ENCODE measurements at places on chromosomes 7 and 10.

GRCh38 chr7:2721842-2722241 is 33.8 kb downstream of the AMZ1 start:
- no peak for DNase-seq

- DNase-seq = no peak
These were observed 73.4 kb downstream of the CAV1 start for GRCh38 chr7:116598278-116598677.

GRCh38 chr7:110017405-110017804 is 1073.5 kb upstream of the LRRN3 start:
- DNase-seq = no peak

DNA sequence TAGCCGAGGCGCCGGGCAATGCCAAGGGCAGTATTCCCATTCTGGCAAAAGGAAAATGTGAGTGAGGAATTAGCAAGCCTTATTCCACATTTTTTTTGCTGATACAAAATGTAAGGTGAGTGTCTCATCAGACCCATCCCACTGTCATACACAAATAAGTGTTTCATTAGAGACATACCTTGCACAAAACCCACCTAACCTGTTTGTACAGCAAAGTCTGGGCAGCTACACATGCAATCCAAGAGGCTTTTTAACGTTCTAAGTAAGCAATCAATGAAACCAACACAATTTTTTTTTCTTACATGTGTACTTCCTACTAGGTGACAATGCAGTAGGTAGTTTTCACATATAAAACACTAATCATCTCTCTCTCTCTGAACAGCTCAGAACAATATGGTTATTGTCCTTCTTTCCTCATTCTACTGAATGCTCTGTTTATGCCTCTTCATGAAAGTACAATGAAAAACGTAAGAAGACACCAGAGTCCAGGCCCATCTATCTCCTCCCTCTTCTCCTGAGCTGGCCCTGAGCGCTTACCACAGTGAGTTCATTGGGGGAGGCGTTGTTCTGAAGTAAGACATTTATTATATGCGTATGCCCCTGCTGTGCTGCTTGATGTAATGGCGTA is 217.2 kb downstream of the ANK3 start:
- no peak for DNase-seq

DNA sequence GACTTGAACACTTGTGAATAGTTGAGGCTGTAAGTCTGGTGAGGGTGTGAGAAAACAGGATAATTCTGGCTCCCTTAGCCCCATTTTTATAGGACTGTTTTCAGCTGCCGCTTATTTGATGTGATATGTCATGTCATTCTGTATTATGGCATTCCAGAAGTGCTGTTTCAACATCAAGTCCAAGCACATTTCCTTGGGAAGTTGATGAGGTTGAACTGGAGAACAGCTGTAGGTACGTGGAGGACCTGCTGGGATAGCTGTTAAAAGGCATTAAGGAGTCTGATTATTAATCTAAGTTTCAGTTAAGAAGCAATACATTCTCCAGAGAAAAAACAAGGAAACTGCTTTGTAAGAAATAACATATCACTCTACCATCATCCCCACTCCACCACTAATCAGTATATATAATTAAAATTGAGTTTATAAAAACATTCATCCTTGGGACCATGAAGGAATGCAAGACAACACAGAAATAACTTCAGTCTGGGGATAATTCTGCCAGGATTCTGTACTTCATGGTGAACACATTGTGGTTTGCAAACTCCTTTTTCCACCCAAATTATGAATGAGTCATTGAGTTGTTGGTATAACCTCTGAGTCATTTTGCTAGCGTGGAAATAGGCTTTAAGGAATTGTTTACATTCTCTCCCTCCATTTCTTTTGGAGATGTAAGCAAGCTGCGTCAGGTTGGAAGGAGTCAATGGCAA is 39.9 kb upstream of the TMEM229A start:
- DNase-seq = no peak

GRCh38 chr7:116249969-116250553 is 39.7 kb downstream of the TES start:
- DNase-seq = no peak

DNA sequence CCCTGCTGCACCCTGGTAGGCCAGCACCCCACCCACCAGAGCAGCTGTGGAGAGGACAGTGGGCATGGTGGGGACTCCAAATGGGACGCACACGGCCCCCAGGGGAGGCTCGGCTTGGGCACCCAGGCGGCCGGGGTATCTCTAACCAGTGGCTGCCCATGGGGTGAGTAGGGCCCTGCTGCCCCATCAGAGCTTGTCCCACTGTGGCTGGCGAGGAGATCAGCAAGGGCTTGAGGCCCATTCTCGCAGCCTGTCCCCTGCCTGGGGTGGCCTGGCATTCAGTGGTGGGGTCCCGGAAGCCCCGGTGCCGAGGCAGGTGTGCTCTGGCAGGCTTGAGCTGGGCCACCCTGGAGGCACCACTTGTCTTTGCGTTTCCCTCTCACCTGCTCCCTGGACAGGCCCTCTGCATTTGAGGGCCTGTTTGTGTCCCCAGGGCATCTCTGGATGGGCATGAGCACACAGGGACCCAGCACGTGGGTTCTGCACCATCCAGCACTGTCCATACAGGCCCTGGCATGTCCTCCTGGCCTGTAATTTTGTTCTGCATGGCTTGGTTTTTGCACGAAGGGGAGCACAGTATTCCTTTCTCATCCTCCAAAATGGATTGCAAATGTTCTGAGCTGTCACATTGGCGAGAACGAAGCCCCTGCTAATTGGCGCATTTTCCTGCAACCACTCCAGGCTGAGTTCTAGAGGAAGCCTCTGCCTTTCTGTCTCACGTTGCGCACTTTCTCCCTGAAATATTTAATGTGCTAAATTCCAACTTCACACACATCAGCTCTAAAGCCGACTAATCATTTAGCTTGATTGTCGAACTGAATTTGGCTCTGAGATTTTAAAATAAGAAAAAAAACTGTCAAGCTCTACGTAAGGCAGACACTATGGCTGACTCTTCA is 27.2 kb downstream of the PWWP2B start:
- DNase-seq = no peak

- no peak for DNase-seq
These were observed 28.9 kb upstream of the STK17A start for GRCh38 chr7:43553999-43554398.

DNA sequence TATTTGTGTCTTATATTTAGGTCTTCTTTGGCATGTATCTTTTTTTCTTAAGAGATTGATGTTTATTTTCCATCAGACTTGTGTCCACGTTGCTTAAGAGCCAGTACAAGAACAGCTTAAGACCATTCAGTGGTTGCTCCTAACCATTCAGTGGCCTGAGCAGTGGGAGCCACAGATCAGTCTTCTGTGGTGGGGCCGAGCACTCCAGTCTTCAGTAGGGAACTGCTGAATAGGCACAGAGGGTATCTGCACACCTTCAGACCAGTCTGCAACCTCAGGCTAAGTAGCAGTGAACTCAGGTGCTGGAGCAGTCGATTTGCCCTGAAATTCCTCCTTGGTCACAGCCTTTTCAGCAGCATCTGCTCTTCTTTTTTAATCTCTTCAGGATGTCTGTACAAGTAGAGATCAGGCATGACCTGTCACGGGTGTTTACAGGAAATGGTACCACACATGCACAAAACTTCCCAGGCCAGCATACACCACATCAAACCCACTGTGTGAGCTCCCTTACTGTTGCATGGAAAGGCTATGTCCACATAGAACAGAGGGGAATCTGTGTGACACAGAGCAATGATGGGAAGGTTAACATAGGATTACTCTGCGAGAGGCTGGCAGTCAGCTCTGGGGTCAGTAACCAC is 51.5 kb downstream of the FAM107B start:
- DNase-seq = no peak

GRCh38 chr10:7605565-7606295 is 61.0 kb downstream of the ITIH5 start:
- DNase-seq = no peak

DNA sequence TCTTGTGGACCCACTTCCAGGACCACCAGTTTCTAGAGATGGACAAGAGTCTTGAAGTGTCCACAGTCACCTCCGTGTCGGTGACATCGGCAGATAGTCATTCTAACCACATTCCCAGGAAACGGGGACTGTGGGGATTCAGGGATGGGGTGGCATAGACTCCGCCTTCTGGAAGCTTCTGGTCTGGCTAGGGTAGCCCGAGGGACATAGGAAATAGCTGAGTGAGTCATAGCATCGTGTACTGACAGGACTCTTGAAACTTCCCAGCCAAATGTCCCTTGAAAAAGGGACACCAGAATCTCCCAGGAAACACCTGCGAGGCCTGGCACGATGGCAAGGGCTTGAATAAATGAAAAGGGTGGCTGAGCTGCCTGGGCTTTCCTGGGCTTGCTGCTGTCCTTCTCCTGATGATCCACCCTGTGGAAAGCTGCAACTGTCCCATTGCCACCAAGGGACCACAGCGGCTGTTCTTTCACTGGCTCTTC is 84.1 kb upstream of the LRRC4 start:
- no peak for DNase-seq

DNA sequence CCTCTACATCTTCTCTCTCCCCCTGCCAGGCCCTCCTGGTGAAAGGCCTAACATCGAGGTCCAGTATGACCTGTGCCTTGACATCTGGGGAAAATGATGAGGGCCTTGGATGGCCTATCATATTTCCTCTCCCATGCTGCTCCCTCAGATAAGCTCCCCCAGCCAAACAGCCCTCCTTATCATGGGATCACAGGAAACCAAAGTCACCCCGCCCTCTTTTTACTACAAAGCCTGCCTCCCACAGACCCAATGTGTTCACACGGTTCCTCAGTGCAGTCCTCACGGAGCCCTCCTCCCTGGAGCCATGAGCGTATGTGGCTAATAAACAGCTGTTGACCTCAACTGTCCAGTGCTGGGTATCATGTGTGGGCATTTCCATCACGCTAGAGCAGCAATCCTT is 32.0 kb downstream of the C10orf90 start:
- DNase-seq = no peak

GRCh38 chr10:58796242-58796641 is 283.6 kb downstream of the BICC1 start:
- DNase-seq = no peak

DNA sequence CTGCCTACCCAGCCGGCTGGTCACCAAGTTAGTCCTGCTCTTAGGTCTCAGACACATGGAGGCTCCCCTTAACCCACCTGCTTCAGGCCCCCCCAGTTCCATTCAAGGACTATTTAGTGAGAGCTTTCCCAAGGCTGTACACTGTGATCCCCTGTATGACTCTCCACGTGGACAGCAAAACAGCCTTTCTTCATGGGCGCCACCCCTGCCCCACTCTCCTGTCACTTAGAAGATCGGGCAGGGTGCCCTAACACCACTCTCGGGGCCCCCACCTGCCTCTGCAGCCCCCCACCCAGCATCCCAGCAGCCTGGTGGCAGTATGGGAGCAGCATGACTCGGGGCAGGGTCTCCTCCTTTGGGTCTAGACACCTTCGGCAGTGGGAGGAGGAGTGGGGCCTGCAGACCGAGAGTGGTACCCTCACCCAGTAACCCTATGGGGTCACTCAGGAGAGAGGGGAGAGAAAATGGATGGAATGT is 116.6 kb downstream of the PTPN20 start:
- no peak for DNase-seq

- no peak for DNase-seq
These were observed 494.9 kb upstream of the PODXL start for GRCh38 chr7:132051311-132051710.

GRCh38 chr10:33122014-33122809 is 164.2 kb upstream of the ITGB1 start:
- no peak for DNase-seq

DNA sequence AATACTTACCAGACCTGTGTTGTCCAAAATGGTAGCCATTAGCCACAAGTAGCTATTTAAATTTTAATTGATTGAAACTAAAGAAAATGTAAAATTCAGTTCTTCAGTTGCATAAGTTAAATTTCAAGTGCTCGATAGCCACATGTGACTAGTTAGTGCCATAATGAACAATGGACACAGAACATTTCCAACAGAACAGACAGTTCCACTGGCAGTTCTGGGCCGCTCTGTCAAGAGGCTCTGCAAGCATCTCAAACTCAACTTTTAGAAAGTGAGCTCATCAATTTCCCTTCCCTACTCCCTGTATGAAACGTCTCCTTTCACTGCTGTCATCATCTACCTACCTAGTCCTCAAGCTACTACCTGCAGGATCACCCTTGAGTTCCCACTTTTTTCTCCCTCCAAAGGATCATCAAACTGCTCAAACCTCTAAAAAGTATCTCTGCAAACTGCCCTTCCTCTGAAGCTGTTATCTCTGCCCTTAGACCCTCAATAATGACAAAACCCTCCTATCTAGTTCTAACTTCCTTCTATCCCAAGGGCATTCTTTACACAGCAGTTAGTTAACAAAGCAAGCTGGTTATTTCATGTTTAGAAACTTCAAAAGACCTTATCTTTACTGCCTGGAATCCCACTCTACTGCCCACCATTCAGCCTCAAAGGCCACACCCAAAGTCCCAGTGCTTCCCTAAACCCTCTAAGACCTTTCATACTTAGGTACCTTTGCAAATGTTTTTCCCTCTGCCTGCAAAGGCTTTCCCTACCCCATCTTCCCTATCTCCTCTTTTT is 20.6 kb downstream of the SHTN1 start:
- no peak for DNase-seq

DNA sequence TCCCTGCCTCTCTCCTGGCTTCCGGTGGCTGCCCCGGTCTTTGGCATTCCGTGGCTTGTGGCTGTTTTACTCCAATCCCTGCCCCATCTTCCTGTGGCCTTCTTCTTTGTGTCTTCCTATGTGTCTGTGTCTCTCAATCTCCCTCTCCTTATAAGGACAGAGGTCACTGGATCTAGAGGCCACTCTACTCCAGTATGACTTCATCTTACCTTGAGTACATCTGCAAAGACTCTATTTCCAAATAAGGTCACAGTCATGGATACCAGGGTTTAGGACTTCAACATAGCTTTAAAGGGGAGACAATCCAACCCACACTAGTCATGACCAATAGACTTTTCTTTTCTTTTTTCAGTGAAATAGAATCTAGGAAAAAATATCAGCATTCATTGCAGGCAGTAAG is 153.3 kb upstream of the INSYN2A start:
- DNase-seq = no peak

GRCh38 chr10:4778761-4779160 is 47.2 kb upstream of the AKR1E2 start:
- DNase-seq = no peak

DNA sequence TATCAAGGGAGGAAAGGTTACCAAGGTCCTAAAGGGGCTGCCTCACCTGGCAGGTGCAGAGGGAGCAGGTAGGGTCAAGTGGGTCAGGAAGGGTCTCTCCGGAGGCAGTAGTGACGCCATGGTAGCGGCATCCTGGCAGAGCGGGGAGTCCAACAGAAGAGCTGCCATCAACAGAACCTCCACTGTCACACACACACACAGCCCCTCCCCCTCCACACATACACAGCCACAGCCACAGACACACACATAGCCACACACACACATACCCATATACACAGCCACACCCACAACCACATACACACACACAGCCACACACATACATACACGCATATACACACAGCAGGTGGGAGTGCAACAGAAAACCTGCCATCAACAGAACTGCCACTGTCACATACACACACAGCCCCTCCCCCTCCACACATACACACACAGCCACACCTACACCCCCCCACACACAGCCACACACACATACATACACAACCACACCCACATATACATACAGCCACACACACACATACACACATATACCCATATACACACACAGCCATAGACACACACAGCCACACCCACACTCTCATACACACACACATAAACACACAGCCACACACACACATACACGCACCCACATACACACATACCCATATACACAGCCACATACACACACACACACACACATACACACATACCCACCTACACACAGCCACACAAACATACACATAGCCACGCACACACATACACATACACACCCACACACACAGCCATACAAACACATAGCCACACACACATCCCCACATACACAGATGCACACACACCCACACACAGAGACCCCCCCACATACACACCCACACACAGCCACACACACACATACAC is 23.1 kb downstream of the KCP start:
- no peak for DNase-seq
